ENCODE measurements at places on chromosomes 3 and 15.

GRCh38 chr3:60703008-60703407 lies 548.2 kb downstream of the FHIT start:
- DNase-seq: no peak

DNA sequence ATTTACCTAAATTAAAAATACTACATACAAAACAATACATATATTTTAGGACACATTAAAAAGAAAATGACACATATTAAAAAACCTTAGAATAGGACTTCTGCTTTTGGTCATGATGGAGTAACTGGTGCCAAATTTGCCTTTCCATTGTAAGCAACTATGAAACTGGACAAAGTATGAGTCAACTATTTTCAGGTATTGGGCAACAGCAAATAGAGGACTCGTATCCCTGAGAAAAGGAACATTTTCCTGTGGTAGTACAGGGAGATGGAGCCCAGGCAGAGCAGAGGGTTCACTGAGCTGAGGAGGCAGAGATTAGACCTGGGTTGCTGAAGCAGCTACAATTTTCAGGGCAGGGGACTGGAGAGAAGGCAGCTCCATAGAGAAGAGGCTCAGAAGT lies 14.7 kb downstream of the CCR1 start:
- peak; percentile 51 for DNase-seq

- peak; percentile 26 for DNase-seq
Measured at GRCh38 chr3:106176734-106177133, 307.9 kb upstream of the CBLB start.

DNA sequence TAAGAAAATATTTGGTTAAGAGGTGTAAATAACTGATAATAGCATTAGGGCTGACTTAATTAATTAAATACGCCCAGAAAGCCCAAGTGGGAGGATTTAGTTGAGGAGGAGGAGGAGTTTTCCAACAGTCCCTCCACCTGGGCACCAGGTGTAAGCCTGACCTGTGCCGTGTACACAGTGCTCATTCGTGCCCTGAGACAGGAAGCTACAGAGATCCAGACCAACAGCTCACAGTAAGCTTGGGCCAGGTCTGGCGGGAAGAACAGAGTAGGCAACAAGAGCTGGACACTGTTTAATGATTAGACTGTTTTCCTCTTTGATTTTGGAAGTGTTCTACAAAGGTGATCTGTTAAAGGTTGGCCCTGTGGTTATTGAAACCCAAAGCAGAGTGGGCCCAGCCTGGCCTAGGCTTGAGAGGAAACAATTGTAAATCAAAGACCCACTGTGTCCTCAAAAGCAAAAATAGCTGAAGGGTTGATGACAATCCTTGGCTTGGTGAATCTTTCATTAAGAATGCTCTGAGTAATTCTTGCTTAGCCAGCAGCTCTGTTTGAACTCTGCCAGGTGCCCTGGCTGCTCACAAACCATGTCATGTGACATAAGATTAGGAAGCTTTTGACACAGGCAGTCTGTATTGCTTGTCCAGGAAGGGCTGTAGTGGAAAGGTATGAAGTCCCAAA lies 13.8 kb downstream of the SQOR start:
- no peak for DNase-seq

GRCh38 chr3:161314836-161315395 lies 56.4 kb downstream of the SPTSSB start:
- DNase-seq: no peak

DNA sequence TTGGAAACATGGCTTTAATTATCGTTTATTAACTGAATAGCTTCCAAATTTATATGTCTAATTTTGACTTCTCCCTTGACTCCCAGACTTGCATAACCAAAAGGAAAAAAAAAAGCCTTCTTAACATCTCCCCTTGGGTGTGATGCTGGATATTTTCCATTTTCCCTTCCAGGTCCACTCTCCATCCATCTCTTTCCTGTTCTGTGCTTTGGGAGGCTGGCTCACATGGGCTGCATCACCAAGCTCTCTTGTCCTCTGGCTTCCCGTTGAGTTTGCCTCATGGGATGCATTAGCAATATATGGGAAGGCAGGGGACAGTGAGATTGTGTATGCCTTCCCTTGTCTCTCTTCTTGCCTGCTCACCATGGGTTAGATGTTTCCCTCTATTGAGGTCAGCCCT lies 77.8 kb upstream of the FAM98B start:
- DNase-seq: no peak

- DNase-seq: no peak
Measured at GRCh38 chr3:171906951-171907676, 64.0 kb downstream of the TMEM212 start.

- DNase-seq: no peak
Measured at GRCh38 chr15:40092256-40092978, 16.3 kb downstream of the BMF start.

- peak; percentile 84 for DNase-seq
Measured at GRCh38 chr15:59976480-59977271, 27.4 kb upstream of the FOXB1 start.

DNA sequence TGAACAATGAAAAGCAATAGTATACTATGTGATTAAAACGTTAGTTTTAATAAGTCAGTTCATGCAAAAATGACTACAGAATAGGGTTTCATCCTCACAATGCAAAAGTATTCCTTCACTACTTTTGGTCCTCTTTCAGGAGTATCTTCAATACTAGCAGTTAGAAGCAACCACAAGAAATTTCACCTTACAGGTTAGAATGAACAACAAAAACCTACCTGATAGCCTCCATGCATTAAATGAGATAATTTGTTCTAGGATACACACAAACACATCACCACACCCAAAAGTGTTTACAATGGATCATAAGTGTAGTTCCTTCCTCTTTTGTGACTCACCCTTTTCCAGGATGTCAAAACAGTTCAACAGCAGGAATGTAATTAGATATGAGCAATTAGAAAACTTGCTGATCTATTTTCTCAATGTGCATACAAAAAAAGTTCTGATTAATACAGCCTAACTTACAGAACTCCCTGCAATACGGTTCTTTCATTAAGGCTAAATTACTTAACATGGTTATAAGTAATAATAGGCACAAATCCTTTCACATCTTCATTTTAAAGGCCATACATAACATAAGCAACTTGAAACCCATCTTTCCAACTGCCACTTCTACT lies 21.6 kb downstream of the UACA start:
- no peak for DNase-seq

DNA sequence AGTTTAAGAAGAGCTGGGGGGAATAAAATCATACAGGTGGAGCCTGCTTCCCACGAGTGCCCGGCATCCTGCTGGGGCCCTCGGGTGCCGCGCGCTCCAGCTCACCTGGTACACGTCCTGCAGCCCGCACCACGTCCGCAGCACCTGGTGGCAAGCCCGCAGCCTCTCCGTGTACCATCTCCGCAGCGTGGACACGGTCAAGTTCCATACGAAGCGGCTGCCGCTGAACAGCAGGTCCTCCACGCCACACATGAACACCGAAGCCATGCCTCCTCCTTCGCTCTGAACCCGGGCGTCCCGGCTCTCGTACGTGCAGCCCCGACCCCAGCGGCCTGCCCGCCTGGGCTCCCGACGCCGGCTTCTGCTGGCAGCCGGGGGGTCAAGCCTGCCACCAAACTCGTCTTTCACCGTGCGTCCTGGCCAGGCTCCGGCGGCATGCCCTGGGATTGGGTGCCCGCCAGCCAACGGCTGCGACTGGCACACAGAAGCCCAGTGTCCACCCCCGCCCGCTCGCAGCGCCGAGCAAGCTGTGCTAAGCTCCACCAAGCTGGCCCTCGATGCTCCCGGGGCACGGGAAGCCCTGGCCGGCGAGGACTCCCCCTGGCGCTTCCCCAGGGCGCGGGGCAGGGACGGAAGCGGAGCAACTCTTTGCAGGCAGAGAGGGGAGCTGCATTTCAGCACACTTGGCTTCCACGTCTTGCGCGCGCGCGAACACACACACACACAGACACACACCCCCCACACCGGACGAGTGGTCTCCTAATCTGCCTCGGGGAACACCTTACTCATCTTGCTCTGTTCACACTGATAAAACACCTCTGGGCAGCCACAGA lies at the start of gene FRMD4B:
Gene FRMD4B (minus strand): TSS at position 366 of the 833 bp plus-strand sequence. CDS start 99 bp downstream, at position 267.
- DNase-seq: no peak

- DNase-seq: no peak
Measured at GRCh38 chr3:87835236-87835635, 223.6 kb downstream of the CGGBP1 start.

GRCh38 chr3:39762537-39763070 lies 46.8 kb upstream of the MYRIP start:
- no peak for DNase-seq

DNA sequence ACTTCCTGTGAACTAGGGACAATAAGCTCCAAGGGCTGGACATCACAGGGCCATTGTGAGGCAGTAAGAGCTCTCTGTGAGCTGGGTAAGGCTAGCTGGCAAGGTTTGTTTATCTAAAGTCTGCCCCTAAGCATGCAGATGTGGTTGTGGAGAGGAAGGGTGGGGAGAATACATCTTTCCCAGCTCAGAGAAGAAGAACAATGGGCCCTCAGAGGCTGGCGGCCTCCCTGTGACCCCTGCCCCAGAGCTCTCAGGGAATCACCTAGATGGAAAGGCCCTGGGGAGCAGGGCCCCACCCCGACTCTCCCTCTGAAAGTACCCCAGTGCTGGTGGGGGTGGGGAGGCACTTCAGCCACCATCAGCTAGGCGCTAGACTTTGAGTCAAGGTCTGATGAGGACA lies 4.3 kb upstream of the AP3B2 start:
- no peak for DNase-seq

DNA sequence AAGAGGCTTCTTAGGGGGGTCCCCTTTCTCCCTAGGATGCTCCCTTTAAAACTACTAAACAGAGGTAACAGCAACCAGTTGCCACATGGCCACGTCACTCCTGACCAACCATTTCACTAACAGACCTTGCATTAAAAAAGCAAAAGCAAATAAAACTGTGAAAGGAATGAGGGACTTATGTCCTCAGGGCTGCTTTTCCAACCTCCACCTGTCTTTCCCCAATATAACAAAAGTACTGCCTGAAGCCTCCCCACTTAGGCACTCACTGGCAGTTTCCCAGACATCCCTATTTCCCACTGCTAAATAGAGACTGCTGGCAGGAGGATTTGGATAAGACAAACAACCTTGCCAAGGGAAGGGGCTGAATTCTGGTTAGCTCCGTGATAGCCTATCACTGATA lies 130.3 kb downstream of the ATP8B4 start:
- DNase-seq: no peak

DNA sequence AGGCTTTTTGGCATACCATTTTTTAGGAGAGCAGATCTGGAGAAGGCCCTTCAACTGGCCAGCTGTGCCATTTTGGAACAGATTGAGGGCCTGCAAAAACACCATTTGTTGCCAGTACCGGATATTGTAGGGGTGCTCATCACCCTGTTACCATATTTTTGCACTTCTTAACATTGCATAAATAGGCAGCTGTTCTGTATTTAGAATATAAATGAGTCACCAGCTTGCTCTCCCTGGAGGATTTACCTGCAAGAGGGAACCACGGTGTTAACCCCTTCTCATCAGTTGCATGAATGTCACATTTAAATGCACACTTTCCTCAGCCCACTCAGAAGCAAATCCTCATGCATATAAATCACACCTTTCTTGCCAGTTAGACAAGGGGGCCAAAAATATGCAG lies 435.6 kb downstream of the ROBO2 start:
- no peak for DNase-seq

- no peak for DNase-seq
Measured at GRCh38 chr3:12489832-12490231, 5.6 kb downstream of the TSEN2 start.

DNA sequence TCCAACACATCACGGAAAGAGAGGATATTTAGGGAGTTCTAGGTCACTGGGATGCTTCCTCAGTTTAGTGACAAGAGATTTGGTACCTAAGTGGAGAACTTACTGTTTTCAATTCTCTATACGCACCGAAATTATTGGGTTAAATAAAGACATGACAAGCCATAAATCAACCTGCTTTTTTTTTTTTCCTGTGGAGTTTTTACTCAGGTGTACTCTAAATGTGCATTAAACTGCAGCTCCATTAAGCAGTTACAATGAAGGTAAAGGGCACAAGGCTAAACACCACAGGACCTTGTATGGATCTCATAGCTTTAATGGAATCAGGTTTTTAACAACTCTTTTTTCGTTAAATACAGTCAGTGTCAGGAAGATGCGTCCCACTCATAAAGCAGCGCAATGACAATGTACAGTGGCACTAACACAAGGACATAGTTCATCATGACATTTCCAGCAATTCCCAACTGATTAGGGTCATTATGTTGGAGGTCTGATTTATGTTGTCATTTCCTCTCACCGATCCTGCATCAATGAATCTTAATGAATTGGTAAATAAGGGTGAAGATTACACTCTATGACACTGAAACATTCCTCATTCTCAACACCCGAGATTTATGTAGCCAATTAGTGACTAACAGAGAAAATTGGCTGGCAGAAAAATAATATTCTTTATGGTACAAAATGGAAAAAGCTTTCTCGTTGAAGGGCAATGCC lies 355.2 kb downstream of the FOXP1 start:
- no peak for DNase-seq

- no peak for DNase-seq
Measured at GRCh38 chr3:108602249-108602934, 12.9 kb downstream of the DZIP3 start.

- no peak for DNase-seq
Measured at GRCh38 chr3:23762759-23763477, 42.8 kb upstream of the UBE2E1 start.

DNA sequence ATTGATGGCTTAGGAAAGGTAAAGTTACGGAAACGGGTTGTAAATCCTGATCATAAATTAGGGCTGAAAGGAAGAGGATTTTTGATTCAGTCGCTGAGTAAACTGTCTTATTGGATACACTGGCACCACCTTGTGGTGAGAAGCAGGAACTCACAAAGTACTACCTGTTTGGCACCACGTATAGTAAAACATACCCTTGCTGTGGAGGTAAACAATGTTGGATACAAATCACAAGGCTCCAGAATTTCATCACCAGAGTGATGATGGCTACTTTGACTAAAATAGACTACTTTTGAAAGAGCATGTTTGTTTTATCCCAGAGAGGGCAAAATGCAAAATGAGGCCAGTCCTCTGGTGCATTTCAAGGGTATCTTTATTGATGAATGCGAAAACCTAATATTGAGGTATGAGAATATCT lies 216.9 kb downstream of the IGSF11 start:
- DNase-seq: peak; percentile 16

- DNase-seq: no peak
Measured at GRCh38 chr15:42735382-42736165, 1.4 kb downstream of the CDAN1 start.

GRCh38 chr3:155069729-155070128 lies 10.4 kb upstream of the MME start:
- DNase-seq: no peak

- DNase-seq: no peak
Measured at GRCh38 chr15:81235276-81236123, 38.8 kb downstream of the IL16 start.

Data from HL-60 (cell line).